ENCODE measurements at places on chromosomes 1 and 21. TPM values are rescaled to one million over a fixed set of nuclear protein-coding genes. Genes with fewer than 3 reads are reported as not detected.

The MEAF6 gene
- 54.5 TPM for total RNA-seq

GRCh38 chr1:42806171-42806570 lies 10.8 kb upstream of the ERMAP start:
- no peak overlapping the region for H3K27ac ChIP-seq
- H3K27me3 ChIP-seq = no peaks in the 10 kb centered on the region
- no peak overlapping the region for H3K4me3 ChIP-seq
- no peaks in the 10 kb centered on the region for H3K36me3 ChIP-seq

DNA sequence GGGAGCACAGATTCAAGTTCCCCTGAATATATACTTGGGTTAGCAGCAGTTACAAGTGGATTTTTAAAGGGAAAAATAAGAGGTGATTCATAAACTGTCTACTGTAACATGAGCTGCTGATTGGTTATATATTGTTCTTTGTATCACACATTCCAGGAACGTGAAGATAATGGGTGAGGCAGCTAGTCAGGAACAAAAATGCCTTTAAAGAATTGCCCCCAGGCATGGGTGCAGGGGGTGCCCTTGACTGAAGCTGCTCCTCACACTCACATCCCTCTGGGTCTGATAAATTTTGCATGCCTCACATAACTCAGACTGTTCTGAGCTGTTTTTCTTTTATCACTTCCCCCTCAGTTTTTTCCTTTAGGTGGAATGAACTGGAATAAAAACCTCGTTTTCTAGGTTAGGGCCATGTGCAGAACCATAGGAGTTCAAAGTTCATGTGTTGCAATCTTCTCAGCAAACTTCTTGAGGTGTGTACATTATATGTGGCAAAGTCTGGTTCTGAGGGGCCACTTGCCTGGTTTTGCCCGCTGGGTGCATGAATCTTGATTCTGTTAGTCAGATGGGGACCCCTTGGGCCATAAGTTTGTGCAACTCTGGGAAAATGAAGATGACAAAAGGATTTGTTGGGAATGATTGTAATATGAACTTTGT lies 21.1 kb downstream of the TBX19 start:
- no peak for DNase-seq
- H3K27me3 ChIP-seq = no peaks in the 10 kb centered on the region
- no peak overlapping the region for H3K27ac ChIP-seq
- no peaks in the 10 kb centered on the region for H3K36me3 ChIP-seq
- H3K4me3 ChIP-seq = no peak overlapping the region

- H3K27ac ChIP-seq = peak overlapping the region; percentile 50
- no peaks in the 10 kb centered on the region for H3K27me3 ChIP-seq
- H3K4me3 ChIP-seq = no peak overlapping the region
- no peak for DNase-seq
- peaks cover 7% of the 10 kb centered on the region for H3K4me1 ChIP-seq
- H3K36me3 ChIP-seq = no peaks in the 10 kb centered on the region
Measured at GRCh38 chr1:176802316-176802715, 339.3 kb downstream of the PAPPA2 start.

DNA sequence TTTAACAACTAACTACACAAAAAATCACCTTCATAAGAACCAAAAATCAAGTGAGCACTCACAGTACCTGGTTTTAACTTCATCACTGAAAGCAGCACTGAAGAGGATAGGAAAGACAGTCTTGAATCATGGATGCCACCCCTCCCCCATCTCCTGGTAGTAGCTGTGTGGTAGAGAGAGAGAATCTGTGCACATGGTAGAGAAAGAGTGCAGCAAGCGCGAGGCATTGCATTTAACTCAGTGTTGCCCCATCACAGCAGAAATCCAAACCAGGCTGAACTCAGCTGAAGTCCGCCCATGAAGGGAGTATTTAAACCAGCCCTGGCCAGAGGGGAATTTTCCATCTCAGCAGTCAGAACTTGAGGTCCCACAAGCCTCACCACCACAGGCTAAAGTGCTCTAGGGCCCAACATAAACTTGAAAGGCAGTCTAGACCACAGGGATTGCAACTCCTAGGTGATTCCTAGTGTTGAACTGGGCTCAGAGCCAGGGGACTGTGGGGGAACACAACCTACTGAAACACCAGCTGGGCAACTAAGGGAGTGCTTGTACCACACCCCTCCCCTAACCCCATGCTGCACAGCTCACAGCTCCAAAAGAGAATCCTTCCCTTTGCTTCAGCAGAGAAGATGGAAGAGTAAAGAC lies 38.4 kb downstream of the VAV3 start:
- H3K27ac ChIP-seq = no peak overlapping the region
- DNase-seq = no peak
- H3K36me3 ChIP-seq = no peaks in the 10 kb centered on the region
- no peaks in the 10 kb centered on the region for H3K27me3 ChIP-seq
- no peaks in the 10 kb centered on the region for H3K4me1 ChIP-seq

The TOMM20 gene
- 71.9 TPM for total RNA-seq

DNA sequence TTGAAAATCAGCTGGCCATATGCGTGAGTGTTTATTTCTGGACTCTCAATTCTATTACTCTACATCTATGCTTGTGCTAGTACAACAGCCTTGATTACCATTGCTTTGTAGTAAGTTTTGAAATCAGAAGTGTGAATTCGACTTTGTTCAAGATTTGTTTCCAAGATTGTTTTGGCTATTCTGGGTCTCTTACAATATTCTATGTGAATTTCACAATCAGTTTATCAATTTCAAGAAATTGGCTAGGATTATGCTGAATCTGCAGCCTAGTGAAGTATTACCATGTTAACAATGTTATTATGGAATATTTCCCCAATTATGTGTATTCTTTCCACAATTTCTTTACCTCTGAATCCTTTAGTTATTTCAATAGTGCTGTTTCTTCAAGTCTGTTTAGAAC lies 19.5 kb downstream of the SFPQ start:
- no peak overlapping the region for H3K4me3 ChIP-seq
- no peak overlapping the region for H3K27ac ChIP-seq
- no peaks in the 10 kb centered on the region for H3K36me3 ChIP-seq
- H3K4me1 ChIP-seq = peaks cover 6% of the 10 kb centered on the region

DNA sequence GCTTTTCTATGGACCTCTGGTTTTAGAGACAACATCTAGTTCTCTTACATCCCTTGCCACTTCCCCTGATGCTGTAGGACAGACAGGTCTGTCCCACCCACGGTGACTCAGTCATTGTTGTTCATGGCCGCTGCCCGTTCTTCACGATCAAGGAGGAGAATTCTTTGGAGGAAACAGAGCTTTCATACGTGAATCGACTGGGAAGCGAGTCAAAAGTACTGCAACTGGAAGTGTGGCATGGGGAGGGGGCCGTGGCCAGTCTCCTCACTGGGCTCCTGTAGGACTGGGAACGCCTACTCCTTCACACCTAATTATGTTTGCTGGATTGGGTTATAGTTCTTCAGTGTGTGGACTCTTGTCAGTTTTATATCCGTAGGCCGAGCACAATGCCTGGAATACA lies 4.4 kb upstream of the SLC37A1 start:
- peak; percentile 61 for DNase-seq
- H3K4me1 ChIP-seq = peaks cover 6% of the 10 kb centered on the region
- no peaks in the 10 kb centered on the region for H3K27me3 ChIP-seq

The TOMM40L gene
- total RNA-seq = 15.0 TPM

- DNase-seq = no peak
- no peak overlapping the region for H3K4me3 ChIP-seq
- H3K4me1 ChIP-seq = no peaks in the 10 kb centered on the region
- no peaks in the 10 kb centered on the region for H3K27me3 ChIP-seq
- no peaks in the 10 kb centered on the region for H3K36me3 ChIP-seq
Measured at GRCh38 chr1:243693800-243694199, 156.2 kb downstream of the AKT3 start.

The HSPG2 gene
- 179 TPM for total RNA-seq

The CCDC17 gene
- 1.5 TPM for total RNA-seq

GRCh38 chr1:201336711-201337450 lies 40.6 kb downstream of the TNNT2 start:
- H3K27ac ChIP-seq = no peak overlapping the region
- no peaks in the 10 kb centered on the region for H3K27me3 ChIP-seq
- DNase-seq = no peak
- H3K4me3 ChIP-seq = no peak overlapping the region

DNA sequence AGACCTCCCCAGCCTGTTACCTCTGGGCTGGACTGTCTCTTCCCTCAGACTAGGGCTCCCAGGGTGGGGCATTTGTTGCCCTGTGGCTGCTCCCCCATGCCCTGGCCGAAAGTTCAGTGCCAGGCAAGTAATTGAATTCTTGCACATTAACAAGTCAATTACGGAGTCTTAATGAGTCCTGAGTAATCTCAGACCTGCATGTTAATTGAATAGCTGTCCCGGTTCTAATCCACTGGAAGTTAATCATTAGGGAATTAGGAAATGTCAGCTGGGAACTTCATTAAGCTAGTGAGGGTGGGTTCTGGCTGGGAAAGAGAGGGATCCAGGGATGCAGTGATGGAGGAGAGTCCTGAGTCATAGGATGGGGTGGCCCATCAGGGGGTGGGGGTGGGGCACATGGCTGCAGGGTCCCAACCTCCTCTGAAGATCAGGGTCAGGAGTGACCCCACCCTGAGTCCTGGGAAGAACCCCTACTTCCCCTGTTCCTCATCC lies 47.1 kb upstream of the CSF3R start:
- no peak for DNase-seq
- H3K4me1 ChIP-seq = no peaks in the 10 kb centered on the region
- no peak overlapping the region for H3K27ac ChIP-seq
- no peaks in the 10 kb centered on the region for H3K36me3 ChIP-seq
- no peaks in the 10 kb centered on the region for H3K27me3 ChIP-seq
- no peak overlapping the region for H3K4me3 ChIP-seq

DNA sequence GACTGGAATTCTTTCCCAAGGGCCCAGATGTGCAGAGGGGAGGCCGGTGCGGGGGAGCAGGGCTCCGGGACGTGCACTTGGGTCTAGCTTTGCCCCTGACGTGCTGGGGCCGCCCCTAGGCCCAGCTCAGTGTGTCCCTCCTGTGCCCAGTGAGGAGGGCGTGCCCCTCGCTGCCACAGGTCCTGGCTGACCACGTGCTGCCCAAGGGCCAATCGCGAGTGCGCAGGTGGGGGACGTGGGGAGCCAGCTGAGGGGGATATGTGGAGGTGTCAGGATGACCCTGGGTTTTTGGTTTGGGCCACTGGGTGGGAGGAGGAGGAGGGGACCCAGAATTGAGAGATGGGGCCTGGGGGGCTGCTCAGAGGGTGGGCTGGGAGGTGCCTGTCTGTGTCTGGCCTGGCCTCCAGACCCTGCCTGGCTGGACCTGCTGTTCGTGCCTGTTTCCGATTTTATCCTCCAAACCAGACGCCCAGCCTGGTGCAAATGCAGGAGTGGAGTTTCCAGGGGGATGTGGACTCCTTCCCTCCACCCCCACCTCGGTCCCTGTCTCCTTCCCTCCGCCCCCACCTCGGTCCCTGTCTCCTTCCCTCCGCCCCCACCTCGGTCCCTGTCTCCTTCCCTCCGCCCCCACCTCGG lies 6.1 kb upstream of the RNF223 start:
- H3K4me1 ChIP-seq = peaks cover 13% of the 10 kb centered on the region
- DNase-seq = no peak
- no peaks in the 10 kb centered on the region for H3K36me3 ChIP-seq
- peak overlapping the region; percentile 46 for H3K27ac ChIP-seq
- H3K27me3 ChIP-seq = no peaks in the 10 kb centered on the region

The CYP4A22 gene
- not detected for total RNA-seq

DNA sequence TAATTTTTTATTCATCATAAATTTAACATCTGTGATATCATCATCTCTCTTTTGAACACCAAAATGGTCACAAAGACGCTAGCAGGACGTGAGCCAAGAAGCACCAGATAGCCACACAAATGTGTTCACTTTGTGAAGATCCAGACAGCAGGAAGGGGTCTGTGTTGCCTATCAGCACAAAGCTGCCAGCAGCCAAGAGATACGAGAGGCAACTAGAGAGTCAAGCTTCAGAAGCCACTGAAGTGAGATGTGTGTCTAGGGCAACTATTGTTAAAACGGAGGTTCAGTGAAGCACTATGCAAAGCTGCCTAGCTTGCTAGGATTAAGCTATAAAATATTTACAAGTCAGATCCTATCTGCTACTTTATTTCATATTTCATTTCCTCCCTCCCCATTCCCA lies 45.3 kb downstream of the NDC1 start:
- DNase-seq = no peak
- H3K4me1 ChIP-seq = no peaks in the 10 kb centered on the region
- no peaks in the 10 kb centered on the region for H3K27me3 ChIP-seq
- no peaks in the 10 kb centered on the region for H3K36me3 ChIP-seq

The OVAAL gene
- not detected for total RNA-seq

GRCh38 chr1:70353601-70354331 lies 756 bp downstream of the ANKRD13C start:
- DNase-seq = peak; percentile 88
- H3K27me3 ChIP-seq = no peaks in the 10 kb centered on the region
- peaks cover 62% of the 10 kb centered on the region for H3K4me1 ChIP-seq
- H3K36me3 ChIP-seq = no peaks in the 10 kb centered on the region
- peak overlapping the region; percentile 95 for H3K4me3 ChIP-seq
- peak overlapping the region; percentile 97 for H3K27ac ChIP-seq

DNA sequence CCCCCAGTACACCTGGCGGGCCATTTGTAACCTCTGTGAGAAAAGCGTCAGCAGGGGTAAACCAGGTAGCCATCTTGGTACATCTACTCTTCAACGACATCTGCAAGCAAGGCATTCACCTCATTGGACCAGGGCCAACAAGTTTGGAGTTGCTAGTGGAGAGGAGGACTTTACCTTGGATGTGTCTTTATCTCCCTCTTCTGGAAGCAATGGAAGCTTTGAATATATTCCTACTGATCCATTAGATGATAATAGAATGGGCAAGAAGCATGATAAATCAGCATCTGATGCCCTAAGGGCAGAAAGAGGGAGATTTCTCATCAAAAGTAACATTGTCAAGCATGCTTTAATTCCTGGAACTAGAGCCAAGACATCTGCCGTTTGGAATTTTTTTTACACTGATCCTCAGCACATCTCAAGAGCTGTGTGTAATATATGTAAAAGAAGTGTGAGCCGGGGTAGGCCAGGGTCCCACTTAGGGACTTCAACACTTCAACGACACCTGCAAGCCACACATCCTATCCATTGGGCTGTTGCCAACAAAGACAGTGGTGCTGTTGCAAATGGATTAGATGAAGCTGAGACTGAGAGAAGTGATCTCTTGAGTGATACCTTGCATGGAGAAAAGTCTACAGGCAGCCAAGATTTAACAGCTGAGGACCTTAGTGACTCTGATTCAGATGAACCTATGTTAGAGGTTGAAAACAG lies 2.7 kb downstream of the ZBED6 start:
- no peak for DNase-seq
- no peaks in the 10 kb centered on the region for H3K36me3 ChIP-seq
- H3K4me1 ChIP-seq = peaks cover 64% of the 10 kb centered on the region
- H3K27me3 ChIP-seq = no peaks in the 10 kb centered on the region

GRCh38 chr21:46295996-46296752 lies 10.0 kb downstream of the YBEY start:
- no peak for DNase-seq
- no peak overlapping the region for H3K27ac ChIP-seq
- H3K4me3 ChIP-seq = no peak overlapping the region
- H3K27me3 ChIP-seq = no peaks in the 10 kb centered on the region

The ZNF593OS gene
- not detected for total RNA-seq

DNA sequence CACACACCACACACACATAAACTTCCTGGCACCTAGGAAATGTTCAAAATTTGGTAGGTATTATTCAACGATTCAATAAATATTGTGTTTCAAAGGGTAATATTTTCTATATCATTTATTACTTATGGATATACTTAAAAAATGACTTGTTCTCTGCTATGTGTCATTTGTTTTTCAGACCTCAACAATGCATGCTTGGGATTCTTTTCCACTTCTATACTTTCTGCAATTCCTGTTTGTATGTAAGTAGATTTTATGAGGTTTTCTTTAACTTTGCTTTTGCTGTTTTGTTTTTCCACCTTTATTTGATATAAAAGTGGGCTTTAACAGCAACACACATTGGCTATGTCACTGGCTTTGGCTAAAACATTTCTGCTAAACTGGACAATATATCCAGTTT lies 3.5 kb downstream of the CEP170 start:
- H3K36me3 ChIP-seq = no peaks in the 10 kb centered on the region
- no peak for DNase-seq
- H3K4me1 ChIP-seq = peaks cover 38% of the 10 kb centered on the region
- H3K4me3 ChIP-seq = no peak overlapping the region
- H3K27me3 ChIP-seq = no peaks in the 10 kb centered on the region

The HMCN1 gene
- 10.6 TPM for total RNA-seq
